Tibial nerve (tissue), 4 donors: ENCODE measurements at places on chromosomes 7 and 10. TPM values are rescaled to one million over a fixed set of nuclear protein-coding genes. Genes with fewer than 3 reads are reported as not detected.
A peak's percentile ranks its signal among the peaks of the same experiment; 100 is the strongest.

DNA sequence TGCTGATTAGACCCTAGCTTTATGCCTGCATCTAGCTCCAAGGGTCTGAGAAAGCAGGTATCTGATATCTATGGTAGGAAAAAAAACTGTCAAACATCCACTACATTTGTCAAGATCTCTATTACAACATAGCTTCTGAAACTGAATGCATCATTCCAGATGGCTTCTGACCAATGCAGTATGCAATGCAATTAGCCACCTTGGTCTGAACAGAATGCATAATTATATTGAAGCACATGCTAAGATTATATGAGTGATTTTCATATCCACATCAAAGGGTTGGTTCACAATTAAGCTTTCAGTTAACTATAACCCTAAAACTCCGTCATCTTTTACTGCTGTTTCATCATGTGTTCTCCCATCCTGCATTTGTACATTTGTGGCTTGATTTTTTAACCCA, 271.4 kb downstream of the POLR1F start:
- no peak for DNase-seq

DNA sequence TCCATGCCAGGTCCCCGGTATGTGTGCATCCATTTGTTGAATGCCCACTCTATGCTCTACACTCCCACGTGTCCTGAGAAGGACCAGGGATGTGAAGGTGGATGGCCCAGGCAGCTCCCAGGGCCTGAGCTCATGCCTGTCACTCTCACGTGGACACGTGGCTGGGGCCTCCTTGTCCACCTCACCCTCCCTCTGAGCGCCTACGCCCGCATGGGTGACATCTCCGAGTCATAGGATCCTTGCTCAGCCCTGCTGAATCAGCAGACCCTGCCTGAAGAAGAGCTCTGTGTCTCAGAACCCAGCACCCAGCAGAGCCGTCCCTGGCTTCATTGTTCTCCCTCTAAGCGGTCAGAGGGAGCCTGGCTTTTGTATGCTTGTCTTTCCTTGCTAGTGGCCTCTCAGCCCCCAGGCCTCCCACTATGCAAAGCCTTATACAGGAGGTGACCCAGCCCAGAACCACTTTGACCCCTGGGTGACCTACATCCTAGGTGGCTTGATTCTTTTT, 107.9 kb upstream of the PPIF start:
- DNase-seq, result peak; percentile 43

- no peak for DNase-seq
These were observed 310.2 kb downstream of the AUTS2 start for GRCh38 chr7:69908454-69908853.

GRCh38 chr10:66228887-66229286, 696.9 kb upstream of the LRRTM3 start:
- DNase-seq, result no peak

- no peak for DNase-seq
These were observed 2.6 kb downstream of the ZC3HAV1 start for GRCh38 chr7:139106959-139107358.

Gene EBF3
- 27.3 TPM for total RNA-seq

Gene IDI1
- total RNA-seq, result 35.4 TPM

DNA sequence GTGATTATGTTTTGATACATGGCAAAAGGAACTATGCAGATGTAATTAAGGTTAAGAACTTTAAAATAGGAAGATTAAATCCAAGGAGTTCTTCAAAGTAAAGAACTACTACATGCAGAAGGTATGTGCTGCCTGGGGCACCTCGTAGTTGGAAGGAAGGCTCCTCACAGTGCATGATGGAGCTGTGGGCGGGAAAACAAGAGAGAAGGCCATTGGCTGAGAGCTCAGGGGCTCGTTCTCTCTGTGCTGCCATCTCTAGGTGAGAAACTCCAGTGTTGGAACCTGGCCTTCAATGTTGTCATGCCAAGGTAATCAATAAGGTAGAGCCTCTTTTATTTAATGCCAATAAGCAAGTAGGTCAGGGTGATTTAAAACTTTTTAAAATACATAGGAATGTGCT, 391.4 kb upstream of the ETV1 start:
- no peak for DNase-seq

GRCh38 chr10:69486922-69487730, 35.9 kb downstream of the TSPAN15 start:
- DNase-seq, result no peak

- no peak for DNase-seq
These were observed 458.3 kb downstream of the PLXDC2 start for GRCh38 chr10:20274571-20274970.

DNA sequence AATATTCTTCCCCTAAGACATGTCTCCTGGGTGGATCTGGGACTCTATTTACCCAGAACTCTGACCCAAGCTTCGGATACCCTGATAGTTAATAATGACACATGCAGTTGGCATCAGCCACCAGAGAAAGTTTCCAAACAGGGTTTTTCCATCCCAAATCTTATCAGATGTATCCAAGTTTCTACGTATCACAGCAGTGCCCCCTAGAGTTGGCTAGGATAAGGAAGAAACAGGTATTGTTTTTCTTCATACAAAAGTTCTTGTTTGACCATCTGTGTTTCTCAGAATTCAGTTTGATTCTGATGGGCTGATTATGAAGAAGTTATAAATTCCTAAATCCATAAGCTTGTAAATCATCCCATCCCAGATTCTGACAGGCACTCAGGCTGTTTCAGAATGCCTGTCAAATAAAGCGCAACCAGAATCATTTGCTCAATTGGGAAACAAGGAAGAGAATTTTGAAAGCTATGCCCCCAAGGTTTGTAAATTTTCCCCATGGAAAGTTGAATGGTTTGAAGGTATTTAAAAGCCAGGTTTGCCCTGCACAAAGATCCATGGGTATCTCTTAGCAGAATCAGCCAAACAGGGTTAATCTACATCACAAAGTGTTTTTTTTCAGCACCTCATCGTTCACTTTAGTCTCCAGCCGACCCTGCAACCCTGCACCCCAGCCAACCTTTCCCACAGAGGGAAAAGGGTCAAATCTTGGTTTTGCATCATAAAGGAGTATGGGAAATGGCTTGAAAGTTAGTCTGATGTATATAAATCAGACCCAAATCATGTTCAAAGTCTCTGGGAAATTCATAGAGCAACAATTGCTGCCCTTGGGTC, 47.4 kb downstream of the NRAP start:
- DNase-seq, result no peak

Gene SPAM1
- total RNA-seq, result not detected

Gene HDAC9
- 11.8 TPM for total RNA-seq

DNA sequence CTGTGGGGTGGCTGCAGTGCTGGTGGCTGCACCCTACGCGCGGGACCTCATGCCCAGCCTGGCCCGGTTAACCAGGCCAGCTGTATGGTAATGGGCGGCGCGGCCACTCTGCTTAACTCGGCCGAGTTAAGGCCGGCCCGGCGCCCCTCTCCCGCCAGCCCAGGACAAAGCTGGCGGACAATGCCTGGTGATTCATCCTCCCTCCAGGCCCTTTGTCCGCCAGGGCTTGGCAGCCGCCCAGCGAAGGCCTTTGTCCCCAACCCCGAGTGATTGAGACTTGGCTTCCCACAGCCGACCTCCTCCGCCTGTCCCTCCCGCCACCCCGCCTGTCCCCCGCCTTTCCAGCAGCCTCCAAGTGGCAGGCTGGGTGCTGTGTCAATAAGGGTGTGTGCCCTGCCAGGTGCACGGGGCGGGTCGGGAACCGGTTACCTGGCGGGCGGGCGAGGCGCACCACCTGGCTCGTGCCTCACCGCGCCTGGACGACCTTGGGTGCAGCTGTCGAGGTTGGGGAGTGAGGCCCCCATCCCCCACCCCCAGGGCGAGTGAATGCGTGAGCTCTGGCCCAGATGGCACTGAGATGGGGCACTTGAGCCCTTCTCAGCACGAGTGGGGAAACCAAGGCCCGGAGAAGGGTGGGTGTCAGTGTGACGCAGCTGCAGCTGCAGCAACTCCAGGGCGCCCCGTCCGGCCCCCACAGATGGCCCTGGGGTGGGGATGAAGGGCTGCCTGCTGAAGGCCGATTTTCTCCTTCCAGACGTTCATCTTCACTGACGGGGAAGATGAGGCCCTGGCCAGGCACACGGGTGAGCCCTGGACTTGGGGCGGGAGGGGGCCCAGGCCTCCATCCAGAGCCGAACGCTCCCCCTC, 4.6 kb downstream of the LFNG start:
- no peak for DNase-seq

- no peak for DNase-seq
These were observed 24.1 kb upstream of the LRRC17 start for GRCh38 chr7:102888561-102889233.

- no peak for DNase-seq
These were observed 255.6 kb upstream of the BMPER start for GRCh38 chr7:33649476-33650441.

GRCh38 chr7:66840316-66840715, 80.7 kb upstream of the TMEM248 start:
- no peak for DNase-seq

- DNase-seq, result no peak
These were observed 146.4 kb downstream of the ANLN start for GRCh38 chr7:36535866-36536664.

- DNase-seq, result no peak
These were observed 18.5 kb upstream of the C10orf67 start for GRCh38 chr10:23362879-23363792.

Gene HABP2
- not detected for total RNA-seq

GRCh38 chr7:140003913-140004382, 58.8 kb downstream of the PARP12 start:
- no peak for DNase-seq

- no peak for DNase-seq
These were observed 934.6 kb downstream of the CCSER2 start for GRCh38 chr10:85262992-85263391.

DNA sequence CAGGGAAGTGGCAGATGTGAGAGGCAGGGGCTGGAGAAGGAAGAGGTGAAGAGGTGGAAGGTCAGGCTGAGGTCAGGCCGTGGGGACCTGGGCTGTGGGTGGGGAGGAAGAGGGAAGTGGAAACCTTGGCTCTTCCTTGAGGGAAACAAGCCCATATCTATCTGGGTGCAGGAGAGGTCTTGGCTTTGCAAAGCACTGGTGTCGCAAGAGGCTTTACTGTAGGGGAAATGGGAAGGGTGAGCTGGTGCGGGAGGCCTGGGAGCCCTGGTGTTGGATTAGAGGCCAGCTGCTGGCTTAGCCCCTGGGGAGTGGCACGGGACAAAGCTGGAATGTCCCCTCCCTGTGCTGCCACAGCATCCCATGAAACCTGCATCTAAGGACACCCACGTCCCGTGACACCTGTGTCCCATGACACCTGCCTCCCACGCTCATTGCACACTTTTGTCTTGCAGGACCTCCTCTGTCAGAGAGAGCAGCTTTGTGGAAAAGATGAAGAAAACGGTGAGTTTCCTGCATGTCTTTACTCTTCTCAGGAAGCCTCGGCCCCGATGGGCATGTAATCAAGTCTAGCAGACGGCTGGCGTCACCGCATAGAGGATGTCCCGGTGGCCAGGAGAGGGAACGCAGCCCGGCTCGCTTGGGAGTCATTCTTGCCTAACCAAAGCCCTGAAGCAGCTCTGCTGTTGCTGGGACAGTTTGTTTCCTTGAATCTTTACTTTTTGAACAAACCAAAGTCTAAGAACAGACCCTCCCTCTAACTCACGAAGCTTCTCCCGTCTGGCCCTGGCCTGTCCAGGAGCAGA, 22.2 kb downstream of the TMEM120A start:
- no peak for DNase-seq

DNA sequence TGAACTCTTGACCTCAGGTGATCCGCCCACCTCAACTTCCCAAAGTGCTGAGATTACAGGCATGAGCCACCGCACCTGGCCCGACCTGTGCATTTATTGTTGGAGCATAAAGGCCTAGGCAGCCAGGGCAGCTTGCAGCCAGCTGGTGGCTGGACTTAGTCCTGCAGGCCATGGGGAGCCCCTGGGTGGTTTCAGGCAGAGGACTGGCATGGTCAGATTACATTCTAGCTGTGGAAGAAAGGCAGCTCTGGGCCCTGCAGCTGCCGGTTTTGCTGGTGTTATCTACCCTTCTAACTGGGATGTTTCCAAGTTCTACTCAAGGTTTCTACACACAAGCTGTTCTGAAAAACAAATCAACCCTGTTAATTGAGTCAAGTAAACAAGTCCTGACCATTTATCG, 22.7 kb upstream of the MKRN1 start:
- no peak for DNase-seq

- DNase-seq, result no peak
These were observed 43.2 kb downstream of the FIGNL1 start for GRCh38 chr7:50406935-50407334.

- no peak for DNase-seq
These were observed 173.4 kb upstream of the NRP1 start for GRCh38 chr10:33507662-33508425.

DNA sequence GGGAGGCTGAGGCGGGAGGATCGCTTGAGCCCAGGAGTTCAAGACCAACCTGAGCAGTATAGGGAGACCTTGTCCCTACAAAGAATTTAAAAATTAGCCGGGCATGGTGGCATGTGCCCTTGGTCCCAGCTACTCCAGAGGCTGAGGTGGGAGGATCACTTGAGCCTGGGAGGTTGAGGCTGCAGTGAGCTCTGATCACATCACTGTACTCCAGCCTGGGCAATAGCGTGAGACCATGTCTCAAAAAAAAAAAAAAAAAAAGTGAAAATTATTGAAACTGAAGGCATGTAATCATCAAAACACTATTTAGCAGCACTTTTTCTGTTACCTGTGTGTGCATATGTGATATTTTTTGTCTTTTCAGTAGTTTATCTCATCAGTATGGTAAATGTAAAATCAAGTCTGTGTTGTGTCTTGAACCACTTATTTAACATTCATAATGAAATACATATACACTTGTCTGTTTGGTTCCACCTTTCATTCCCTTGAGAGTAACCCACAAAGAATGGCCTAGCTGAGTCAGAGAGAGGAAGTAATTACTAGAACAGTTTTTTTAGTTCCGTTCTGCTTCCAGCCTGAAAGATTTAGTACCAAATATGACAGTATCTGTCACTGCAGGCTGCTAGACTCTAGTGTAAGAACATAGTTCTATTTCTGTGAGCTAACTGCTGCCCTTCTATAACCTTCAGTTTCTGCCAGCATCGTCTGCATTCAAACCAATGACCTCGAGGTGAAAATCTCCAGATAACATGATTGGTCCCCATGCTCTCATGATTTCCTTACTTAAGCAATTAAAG, 68.6 kb downstream of the MMRN2 start:
- no peak for DNase-seq

DNA sequence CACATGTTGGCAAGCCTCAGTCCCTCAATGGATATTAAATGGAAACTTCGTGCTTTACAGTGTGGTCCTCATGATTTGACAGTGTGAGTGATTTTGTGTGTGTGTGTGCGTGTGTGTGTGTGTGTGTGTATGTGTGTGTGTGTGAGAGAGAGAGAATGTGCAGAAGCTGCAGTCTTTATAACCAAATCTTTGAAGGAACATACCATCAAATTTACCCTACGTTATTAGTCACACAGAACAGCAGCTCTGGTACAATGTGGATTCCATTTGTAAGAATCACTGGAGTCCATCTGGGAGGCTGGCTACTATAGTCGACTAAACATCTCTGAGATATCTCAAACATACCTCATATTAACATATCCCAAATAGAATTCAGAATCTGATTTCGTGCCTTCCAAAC, 928.0 kb upstream of the POT1 start:
- no peak for DNase-seq

DNA sequence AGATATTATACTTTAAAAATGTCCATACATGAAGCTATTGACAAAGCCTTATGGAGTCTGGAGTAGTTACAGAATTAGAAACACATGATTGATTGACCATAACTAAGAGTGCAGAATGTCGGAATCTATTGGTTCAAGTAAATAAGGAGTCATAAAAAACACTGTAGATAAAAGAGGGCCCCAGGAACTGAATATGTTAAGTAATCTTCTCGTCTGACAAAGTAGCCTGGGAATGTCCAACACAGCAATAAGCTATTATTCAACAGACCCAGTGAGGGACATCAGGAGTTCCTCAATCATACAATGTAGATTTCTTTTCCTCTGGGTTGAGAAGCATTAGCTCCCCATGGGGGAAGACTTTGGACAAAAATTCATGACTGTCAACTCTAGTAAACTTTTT, 782.0 kb downstream of the SUGCT start:
- no peak for DNase-seq
